ENCODE measurements at places on chromosomes 6 and 20.

- DNase-seq = no peak
Measured at GRCh38 chr20:4714818-4715217, 6.9 kb upstream of the PRND start.

DNA sequence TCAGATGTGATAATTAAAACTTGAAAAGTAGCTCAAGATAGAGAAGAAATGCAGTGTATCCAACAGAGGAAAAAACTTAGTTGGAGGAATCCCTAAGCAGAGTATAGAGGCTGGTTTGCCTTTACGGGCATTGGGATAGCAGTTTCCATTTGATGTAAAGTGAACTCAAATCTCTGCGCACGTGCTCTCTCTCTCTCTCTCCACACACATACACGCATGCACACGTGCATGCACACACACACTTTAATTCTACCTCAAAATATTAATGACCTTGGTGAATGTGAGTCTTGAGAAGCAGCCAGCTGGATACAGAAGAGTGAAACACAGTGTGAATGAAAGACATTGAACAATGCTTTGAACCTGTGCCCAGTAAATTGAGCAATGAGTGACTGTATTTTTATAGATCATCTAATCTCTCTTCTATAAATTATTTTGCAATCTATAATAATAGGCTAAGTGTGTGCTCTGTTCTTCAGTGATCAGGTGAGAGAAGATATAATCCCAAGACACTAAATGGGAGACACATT is 247.7 kb upstream of the FAM83B start:
- DNase-seq = no peak

DNA sequence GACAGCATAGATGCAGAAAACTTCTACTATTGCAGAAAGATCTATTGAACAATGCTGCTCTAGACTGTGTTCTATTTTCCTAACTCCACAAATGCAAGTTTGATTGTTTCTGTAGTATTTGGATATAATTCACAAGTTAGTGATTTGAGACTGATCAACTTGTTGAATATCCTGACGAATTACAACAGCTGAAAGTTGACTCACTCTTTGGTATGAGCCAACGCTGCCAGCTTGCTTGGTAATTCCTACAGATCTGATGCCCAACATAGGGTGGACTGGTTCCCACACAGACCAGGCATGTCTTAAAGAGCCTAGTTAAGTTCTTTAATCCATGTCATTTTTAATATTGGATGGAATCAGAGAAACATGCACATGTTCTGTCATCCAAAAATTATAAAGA is 231.0 kb upstream of the RAB32 start:
- DNase-seq = no peak

DNA sequence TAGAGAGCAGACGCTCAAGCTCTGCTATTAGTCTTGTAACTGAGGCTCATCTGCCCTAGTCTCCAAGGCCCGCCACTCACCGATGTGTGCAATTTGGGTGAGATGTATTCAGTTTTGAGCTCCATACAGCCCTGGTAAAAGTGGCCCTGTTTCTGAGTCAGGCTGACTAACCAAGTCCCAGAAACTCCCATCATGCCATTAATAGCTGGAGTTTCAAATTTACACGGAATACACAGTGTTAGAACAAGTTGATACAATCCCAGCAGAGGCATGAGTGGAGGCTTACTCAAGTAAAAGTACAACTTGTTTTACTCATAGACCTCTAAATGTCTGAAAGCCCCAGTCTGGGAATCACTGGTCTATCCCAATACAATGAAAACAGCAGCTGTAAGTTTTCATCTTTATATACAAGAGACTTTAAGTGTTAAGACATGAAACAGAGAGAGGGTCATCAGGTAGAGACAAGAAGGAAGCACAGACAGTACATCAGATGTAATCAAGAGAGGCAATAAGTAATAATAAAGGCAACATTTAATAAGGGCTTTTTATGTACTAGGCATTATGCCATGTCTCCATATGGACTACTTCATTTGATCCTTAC is 42.4 kb downstream of the RTN4IP1 start:
- DNase-seq = no peak

- no peak for DNase-seq
Measured at GRCh38 chr20:61308477-61308774, 56.4 kb downstream of the CDH4 start.

GRCh38 chr6:130615816-130616215 is 211.4 kb upstream of the SMLR1 start:
- DNase-seq = no peak

- DNase-seq = no peak
Measured at GRCh38 chr6:5365436-5366195, 104.3 kb downstream of the FARS2 start.

DNA sequence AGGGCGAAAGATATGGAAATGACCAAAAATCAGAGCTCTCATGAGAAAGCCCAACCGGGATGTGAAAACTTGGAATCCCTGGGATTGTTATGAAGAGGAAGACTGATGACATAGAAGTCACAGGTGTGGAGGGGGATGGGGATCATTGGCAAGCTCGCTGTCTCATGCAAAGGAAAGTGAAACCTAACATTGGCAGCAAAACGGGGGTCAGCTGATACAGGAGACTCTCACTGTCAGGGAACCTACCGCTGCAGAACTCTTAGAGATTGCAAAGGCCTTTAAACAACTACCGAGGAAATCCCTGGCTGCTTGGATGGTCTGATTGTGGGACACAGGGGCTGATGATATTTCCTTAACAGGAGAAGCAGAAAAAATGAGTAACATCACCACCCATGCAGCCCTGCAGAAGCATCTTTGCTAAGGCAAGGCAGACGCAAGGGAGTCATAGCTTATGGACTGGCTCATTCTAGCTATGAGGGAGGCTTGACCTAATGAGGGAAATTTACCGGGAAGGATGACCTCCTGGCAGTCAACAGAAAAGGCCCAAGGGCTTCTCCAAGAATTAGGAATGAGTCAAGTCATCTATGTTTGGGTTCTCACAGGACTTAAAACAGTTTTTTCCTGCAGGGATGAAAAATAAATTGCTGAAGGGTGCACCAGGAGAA is 7.0 kb downstream of the MUC21 start:
- no peak for DNase-seq

GRCh38 chr6:128155826-128156225 is 255.0 kb upstream of the THEMIS start:
- DNase-seq = no peak

DNA sequence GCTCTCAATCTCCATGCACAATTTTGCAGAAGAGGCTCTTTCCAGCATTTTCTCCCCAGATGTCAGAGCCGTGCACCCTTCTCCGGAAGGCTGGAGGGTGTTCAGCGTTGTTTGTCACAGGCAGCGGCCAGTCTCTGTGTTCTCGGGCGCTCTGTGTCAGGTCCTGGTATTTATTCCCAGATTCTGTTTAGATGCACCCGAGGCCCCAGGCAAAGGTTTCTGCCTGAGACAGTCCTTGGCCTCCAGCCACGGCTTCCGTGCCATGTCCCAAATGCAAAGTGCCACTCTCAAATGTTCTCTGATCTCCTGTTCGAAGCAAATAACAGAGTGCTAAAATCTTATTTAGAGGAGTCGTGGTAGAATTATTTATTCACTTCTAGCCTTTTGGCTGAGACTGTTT is 140.3 kb upstream of the AGPAT4 start:
- no peak for DNase-seq

- DNase-seq = no peak
Measured at GRCh38 chr6:1802491-1803395, 193.0 kb downstream of the FOXC1 start.

DNA sequence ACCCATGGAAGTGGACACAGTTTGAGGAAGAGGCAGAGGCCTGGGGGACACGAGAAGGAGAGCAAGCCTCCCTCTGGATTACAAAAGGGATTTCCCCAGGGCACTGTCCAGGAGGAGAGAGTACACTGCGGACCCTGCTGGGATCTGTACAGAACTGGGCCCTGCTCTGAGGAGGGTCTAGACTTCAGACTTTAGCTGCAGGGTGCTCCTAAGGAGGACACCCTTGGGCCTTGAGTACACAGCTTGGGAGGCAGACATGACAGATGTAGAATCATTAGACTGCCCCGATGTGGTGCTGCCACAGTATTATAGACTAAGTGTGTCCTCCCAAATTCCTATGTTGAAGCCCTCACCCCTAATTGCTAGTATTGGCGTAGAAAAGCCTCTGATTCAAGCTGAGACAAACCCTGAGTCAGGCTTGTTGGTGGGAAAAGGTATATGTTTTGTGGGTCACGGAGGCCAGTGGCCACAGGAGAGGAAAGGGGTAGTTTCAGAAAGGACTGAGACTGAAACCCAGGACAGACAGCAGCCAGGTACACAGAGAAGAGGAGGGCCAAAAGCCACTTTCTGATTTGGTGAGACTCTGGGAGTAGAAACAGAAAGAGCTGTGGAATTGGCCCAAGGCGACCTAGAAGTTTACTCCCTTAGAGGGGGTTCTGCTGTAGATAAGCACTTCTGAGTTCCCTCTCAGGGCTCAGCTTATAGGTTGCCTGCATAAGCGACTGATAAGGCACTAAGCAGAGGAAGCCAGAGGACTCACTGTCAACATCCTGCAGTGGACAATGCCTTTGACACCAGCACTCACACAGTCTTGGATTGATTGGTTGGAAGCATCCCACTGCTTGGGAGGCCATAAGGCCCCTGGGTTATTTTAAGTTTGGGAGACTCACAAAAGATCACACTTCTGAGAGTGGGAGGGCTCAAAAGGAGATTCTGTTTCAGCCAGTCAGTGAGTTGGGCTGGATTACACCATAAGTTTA is 16.5 kb upstream of the SH3BGRL2 start:
- DNase-seq = no peak

DNA sequence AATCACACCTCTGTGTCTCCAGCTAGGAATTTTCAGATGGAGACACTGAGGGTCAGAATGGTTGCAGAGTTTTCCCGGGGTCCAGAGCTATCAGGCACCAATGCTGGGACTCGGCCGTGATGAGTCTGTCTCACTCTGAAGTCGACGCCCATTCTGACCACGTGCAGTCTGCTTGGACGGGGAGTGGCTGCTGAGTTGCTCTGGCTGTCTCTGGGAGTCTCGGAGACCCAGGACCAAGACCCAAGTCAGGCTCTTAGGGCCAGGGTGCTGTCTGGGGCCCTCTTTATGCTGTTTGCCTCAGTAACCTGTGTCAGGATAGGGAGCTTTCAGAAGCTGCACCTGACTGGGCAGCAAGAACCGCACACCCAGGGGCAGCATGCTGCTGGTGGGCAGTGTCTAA is 4.6 kb downstream of the IP6K3 start:
- no peak for DNase-seq

- DNase-seq = no peak
Measured at GRCh38 chr20:64064145-64064698, 1.2 kb downstream of the TCEA2 start.

DNA sequence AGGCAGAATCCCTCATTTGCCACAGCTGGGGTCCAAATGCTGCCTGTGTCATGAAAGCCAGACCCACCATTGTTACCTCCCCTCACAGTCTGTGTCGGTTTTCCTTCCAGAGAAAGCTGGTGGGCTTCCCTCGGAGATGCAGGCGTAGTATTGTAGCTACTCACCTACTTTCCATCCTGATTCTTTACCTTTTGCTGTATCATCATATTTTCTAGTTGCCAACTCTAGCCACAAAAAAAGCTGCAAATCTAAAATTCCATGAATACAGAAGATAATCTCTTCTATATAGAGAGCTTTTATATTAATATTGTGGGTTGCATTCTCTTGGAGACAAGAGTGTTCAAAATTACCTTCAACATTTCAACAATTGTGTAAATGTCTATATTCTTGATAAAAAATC is 98.0 kb upstream of the LAMP5 start:
- DNase-seq = no peak

DNA sequence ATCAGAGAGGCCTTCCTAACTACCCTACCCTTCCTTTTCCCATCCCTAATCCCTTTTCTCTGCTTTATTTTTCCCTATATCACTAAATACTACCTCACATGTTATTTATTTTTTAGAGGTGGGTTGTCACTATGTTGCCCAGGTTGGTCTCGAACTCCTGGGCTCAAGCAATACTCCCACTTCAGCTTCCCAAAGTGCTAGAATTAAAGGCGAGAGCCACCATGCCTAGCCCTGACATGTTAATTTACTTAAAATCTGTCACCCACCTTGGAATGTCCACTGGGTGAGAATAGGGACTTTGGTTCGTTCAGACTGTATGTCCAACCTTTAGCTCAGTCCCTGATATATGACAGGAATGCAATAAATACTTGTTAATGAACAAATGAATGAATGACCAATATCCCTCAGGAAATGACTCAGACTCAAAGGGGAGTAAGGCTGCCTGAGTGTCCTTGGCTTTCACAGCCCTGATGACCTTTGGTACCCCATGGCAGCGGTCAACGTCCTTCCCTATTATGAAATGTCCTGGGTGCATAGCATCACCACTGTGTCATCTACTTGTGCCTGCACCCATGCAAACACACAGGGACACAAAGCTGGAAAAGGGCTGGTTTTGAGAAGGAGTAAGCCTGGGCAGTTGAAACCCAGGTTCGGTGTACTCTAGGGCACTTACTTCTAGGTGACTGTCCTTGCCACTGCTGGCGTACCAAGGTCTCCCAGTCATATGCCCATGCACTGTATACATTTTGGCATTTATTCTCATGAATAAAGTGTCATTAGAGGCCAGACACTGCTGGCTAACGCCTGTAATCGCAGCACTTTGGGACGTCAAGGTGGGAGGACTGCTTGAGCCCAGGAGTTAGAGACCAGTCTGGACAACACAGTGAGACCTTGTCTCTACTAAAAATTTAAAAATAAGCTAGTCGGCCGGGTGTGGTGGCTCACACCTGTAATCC is 26.5 kb downstream of the BCL2L1 start:
- no peak for DNase-seq

GRCh38 chr20:17568972-17569521 is 828 bp upstream of the DSTN start:
- DNase-seq = peak; percentile 71

Data from nephron progenitor cell (in vitro differentiated cells).